Muscle of arm (tissue), 14 donors: ENCODE measurements at places on chromosomes 1 and 21. TPM values are rescaled to one million over a fixed set of nuclear protein-coding genes. Genes with fewer than 3 reads are reported as not detected.

The RAB25 gene
- polyA plus RNA-seq, result 0.29 TPM

The TAS1R1 gene
- 4.4 TPM for polyA plus RNA-seq

The SAMD11 gene
- polyA plus RNA-seq, result not detected

The INPP5B gene
- polyA plus RNA-seq, result 11.7 TPM

The PDE4B gene
- polyA plus RNA-seq, result 16.0 TPM

The EFNA3 gene
- polyA plus RNA-seq, result 1.3 TPM

The DIRAS3 gene
- 8.6 TPM for polyA plus RNA-seq
